ENCODE measurements at places on chromosomes 2 and 18.

DNA sequence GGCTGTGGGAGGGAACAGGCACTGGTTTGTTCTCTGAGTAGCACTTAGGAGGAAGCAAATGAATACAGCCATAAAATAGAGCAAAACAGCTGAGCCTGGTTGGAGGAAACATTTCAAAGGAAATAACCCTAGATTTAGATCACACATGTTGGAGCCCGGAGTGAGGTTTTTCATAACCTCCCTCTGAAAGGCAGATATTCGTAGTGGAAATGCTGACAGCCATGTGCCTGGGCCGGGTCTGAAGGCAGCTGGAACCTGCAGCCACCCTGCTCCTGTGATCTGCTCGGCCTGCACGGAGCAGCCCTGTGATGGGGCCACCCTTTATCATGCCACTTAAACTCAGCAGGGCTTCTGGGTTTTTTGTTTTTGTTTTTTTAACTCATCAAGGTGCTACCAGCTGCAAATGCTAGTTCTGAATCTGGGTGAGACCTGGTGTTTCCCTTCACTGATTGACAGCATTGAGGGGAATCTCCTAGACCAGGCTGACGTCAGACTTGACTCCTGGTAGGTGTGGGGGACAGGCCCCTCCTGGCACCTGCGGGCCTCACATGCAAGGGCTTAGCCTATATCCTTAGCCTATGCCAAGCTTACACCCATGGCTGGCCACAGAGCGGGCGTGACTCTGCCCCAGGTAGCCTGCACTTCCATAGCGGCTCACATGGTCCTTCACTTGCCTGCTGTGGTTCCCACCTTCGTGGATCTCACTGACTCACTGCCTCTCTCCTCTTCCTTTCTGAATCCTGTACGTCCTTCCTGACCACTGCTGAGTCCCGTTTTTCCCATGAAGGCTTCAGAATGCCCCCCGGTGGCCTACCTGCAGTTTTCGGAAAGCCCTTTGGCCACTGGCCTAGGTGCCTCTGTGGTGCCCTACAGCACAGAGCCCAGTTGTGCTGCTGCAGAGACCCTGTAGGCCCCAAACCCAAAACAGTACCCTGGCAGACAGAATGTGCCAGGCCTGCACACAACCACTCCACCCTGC is 217.3 kb downstream of the SEPTIN10 start:
- no peak overlapping the region for H3K4me3 ChIP-seq
- DNase-seq: no peak
- no peak overlapping the region for H3K27ac ChIP-seq
- peaks cover 13% of the 10 kb centered on the region for H3K4me1 ChIP-seq
- no peaks in the 10 kb centered on the region for H3K36me3 ChIP-seq

DNA sequence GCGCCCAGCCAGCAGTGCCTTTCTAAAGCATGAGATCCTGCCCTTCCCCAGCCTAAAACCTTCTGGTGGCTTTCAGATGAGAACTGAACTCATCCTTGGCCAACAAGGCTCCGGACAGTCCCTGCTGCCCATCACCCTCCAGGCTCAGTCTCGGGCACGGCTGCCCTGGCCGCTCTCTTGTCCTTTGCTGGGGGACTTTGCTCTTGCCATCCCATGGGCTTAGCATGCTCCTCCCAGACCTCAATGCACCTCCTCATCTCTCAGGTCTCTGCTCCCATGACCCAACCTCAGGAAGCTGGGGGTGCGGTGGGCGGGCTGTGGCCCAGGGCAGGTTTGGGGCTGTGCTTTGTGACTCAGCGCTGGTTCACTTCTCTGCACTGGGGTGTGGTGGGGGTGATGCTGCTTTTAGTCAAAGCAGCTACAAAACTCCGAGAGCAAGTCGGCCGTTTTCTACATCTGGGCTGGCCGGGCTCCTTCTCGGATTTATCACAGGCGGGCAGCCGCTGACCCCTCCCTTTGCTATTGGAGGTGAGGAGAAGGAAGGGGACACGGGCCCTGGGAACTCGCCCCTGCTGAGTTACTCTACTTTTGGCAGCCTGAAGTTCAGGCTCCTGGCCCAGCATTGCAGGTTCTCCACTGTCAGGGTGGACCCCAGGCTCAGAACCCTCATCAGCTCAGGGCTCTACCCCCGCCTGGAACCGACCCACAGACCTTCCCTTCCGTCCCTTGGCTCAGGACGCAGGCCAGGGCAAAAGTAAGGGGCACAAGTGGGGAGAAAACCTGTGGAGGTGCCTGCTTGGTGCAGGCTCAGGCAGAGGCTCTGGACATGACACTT is 90.6 kb upstream of the TAF1B start:
- peaks cover 61% of the 10 kb centered on the region for H3K4me1 ChIP-seq
- peak; percentile 87 for DNase-seq
- no peaks in the 10 kb centered on the region for H3K36me3 ChIP-seq
- H3K27me3 ChIP-seq: peaks cover 39% of the 10 kb centered on the region
- peak overlapping the region; percentile 70 for H3K4me3 ChIP-seq

DNA sequence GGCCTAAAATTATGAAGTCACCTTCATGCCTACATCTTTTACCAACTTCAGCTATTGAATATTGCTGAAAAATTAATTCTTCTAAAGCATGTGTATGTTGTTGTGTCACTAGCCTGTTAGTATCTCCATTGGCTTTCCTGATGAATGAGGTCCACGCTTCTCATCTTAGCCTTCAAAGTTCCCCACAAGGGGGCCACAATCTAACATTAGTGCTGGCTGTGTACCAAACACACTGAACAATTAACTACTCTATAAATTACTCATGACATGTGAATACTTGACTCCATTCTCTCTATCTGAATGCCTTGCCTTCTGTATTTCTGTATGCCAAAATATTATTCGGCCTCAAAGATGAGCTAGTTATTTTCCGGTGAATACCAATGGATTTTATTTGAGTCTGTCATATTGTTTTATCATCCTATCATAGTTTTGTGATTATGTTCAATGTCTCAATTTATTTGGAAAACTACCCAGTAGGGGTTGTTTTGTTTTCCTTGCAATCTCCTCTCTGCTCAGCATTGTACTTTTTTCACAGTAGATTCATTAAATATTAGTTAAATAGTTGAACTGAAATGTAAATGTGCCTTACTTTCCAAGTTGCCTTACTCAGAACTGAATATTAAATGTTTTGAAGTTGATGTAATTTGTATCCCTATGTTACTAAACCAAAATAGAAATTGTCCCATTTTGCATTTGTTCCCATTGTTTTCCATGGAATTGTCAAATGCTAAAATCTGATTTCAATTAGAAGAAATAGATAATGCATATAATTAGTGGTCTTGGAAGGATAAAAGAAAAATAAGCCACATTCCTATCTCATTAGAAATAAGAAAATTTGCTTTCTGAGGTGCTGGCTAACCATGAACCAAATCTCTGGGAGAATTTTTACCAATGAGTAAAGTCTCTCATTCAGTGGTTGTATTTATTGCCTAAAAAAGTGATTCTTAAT is 208.4 kb upstream of the COL3A1 start:
- no peaks in the 10 kb centered on the region for H3K36me3 ChIP-seq
- H3K4me3 ChIP-seq: no peak overlapping the region
- no peaks in the 10 kb centered on the region for H3K4me1 ChIP-seq
- H3K27ac ChIP-seq: no peak overlapping the region
- H3K27me3 ChIP-seq: no peaks in the 10 kb centered on the region

DNA sequence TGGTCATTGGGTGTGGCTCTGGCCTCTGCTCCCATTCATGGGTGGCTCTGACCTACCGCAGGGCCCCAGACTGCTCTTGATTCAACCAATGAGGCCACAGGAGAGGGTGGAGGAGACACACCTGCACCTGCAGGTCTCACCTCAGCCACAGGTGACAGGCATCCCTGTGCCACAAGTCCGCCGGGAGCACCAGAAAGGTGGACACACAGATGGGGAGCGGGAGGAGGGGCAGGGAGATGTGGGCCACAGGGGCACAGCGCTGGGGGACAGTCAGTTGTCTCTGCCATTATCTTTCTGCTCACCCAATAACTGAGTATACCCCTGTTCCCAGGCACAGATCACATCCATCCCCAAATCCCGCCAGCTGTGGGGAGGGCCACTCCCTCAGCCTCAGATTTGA is 189.1 kb upstream of the SALL3 start:
- H3K4me1 ChIP-seq: no peaks in the 10 kb centered on the region
- H3K36me3 ChIP-seq: no peaks in the 10 kb centered on the region
- H3K27me3 ChIP-seq: no peaks in the 10 kb centered on the region
- no peak overlapping the region for H3K4me3 ChIP-seq

GRCh38 chr2:62499430-62500060 is 6.5 kb downstream of the TMEM17 start:
- H3K4me3 ChIP-seq: no peak overlapping the region
- H3K27me3 ChIP-seq: peaks cover 9% of the 10 kb centered on the region
- H3K4me1 ChIP-seq: no peaks in the 10 kb centered on the region

GRCh38 chr2:237530472-237531433 is 35.6 kb upstream of the PRLH start:
- no peaks in the 10 kb centered on the region for H3K4me1 ChIP-seq
- no peak for DNase-seq
- H3K4me3 ChIP-seq: no peak overlapping the region
- no peaks in the 10 kb centered on the region for H3K36me3 ChIP-seq

All from activated CD8-positive, alpha-beta T cell treated with anti-CD3 and anti-CD28 coated beads, Interleukin-2, amount 10 ng/mL, durations not matched to agents 7 days and 5 days (primary cell).